CD4-positive, alpha-beta T cell treated with Interleukin-15 for 4 hours (primary cell): ENCODE measurements at places on chromosomes 11 and 22.

GRCh38 chr11:27241311-27242122, 121.5 kb downstream of the CCDC34 start:
- DNase-seq = no peak

GRCh38 chr11:64754124-64754918, 5.5 kb downstream of the PYGM start:
- no peak for DNase-seq

GRCh38 chr11:36512016-36512415, 1.9 kb upstream of the TRAF6 start:
- no peak for DNase-seq

GRCh38 chr11:126853732-126854131, 146.8 kb downstream of the KIRREL3 start:
- DNase-seq = no peak

DNA sequence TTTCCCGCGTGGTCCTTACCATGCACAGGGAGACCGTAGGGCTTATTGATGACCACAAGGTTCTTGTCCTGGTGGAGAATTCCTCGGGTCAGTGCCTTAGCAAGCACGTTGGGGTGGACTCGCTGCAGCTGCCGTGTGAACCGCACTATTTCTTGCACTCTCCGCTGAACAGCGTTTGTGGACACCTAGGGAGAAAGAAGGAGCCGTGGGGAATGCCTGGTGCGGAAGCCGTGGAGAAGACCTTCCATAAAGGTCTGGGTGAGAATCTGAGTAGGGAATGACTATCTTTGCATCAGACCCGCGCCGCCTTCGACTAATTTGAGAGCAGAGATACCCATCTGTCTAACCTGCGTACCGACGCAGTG, 597 bp downstream of the RPUSD4 start:
- no peak for DNase-seq

- DNase-seq = no peak
Observed at GRCh38 chr11:122127020-122127419, 11.0 kb upstream of the BLID start.

GRCh38 chr22:31328544-31328960, 17.6 kb downstream of the PATZ1 start:
- DNase-seq = no peak

DNA sequence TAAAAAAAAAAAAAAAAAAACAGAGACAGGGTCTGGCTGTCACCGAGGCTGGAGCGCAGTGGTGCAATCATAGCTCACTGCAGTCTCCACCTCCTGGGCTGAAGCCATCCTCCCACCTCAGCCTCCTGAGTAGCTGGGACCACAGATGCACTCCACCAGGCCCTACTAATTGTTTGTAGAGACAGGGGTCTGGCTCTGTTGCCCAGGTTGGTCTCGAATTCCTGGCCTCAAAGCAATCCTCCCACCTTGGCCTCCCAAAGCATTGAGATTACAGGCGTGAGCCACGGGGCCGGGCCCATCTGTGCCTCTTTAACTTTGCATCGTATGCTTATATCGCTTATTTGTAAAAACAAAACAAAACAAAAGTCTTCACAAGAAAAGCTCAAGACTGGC, 3.1 kb downstream of the CPT1A start:
- DNase-seq = no peak

DNA sequence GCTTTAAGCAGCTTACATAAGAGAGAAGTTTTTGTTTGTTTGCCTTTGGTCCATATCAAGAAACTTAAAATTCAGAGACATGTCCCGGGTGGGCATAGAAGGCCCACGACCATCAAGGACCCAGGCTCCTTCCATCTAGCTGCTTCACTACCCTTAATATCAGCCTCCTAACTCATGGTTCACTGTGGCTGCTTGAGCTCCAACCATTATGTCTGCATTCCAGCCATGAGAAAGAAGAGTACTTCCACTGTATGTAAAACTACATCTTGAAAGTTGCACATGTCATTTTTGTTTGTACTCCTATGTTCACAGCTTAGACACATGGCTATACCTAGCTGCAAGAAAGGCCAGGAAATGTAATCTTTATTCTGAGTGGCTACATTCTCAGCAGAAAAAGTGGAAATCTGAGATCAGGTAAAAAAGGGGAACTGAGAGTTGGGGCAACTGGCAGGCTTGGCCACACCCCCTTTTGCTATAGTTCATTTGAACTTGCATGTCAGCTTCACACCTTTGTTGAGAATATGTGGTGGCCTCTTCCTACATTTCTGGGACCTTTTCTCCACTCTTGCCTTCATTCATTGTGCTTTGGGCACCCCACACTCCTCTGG, 81.3 kb upstream of the TP53I11 start:
- DNase-seq = no peak

DNA sequence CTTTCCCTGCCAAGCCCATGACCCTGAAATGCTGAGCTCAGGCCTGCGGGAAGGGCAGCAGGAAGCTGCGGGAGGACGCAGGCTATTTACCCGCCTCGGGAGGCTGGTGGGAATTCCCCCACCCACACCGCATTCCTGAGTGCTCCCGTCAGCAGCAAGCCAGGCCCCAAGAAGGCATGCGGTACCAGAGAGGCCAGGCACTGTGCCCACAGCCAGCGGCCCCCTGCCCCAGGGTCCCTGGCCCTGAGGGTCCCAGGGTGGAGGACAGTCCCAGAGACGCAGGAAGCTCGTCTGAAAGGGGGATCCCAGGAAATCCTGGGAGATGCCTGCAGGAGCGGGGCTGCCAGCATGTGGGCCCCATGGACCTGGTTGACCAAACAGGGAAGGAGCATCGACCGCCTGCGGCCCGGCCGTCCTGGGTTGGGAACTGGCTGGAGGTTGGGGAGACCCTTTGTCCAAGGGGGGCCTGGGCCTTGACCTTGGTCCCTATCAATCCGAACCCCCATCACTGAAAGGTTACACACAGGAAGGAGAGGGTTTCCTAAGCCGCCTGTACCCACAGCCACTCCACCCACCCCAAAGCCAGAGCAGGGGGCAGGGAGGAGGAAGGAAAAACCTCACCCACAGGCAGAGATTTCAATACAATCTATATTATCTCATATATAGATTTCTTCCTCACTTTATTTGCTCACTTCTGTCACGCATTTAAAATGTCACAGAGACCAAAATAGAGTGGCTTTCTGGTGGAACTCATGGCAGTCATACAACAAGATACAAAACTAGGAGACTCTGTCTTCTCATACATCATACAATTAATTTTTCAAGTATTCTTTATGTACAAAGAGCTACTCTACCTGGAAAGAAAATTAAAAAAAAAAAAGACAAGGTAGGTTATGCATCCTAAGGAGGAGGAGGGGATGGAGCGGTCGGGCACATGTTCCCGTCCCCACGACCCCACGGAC, 17.1 kb downstream of the MAFF start:
- DNase-seq = peak; percentile 30

DNA sequence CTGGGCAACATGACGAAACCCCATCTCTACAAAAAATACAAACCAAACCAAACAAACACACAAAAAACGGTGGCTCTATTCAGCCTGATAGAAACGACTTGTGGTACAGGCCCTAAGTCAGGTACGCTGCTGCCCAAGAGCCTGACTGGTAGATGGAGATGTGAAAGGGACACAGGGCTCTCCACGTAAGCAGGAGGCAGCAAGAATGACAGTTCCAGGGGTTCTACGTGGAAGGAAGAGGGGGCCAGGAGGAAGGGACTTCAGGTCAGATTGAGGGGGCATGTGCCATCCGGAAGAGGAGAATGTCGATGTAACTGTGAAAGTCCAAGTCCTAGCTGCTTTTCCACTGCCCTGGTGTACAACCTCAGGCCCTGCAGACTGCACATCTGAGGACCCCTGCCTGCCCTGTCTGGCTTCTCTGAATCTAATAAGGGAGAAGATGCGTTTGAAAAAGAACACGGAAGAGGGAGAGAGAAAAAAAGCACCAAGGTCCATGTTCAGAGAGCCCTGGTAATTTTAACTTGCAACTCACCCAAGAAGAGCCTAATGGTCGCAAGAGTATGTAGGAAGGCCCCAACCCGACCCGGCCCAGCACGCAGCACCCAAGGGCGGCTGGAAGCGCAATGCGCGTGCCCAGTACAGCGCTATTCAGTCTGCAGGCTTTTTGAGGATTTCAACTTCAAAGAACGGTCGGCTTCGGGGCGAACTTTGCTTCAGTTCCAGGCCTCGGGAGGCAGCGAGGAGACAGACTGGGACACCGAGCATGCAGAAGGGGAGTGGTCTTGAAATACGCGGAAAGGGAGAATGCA, 909 bp upstream of the ZNRD2 start:
- DNase-seq = no peak

- DNase-seq = no peak
Observed at GRCh38 chr11:45652781-45653180, 12.6 kb downstream of the CHST1 start.

DNA sequence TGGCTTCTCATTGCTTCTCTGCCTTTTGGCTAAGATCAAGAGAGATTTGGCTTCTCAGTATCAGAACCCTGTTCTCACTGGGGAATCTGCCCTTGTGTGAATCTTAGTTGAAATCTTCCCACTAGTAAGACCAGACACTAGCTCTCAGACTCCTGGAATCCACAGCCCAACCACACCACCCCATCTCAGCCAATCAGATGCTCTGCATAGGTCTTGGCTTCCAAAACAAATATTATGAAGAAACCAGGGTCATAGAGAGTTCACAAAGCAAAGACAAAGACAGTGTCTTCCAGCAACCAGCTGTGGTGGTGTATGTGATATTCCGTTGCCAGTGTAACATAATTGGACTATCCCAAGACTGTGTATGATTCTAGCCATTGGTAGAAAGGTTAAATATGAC, 5.4 kb downstream of the OR8B12 start:
- DNase-seq = no peak

DNA sequence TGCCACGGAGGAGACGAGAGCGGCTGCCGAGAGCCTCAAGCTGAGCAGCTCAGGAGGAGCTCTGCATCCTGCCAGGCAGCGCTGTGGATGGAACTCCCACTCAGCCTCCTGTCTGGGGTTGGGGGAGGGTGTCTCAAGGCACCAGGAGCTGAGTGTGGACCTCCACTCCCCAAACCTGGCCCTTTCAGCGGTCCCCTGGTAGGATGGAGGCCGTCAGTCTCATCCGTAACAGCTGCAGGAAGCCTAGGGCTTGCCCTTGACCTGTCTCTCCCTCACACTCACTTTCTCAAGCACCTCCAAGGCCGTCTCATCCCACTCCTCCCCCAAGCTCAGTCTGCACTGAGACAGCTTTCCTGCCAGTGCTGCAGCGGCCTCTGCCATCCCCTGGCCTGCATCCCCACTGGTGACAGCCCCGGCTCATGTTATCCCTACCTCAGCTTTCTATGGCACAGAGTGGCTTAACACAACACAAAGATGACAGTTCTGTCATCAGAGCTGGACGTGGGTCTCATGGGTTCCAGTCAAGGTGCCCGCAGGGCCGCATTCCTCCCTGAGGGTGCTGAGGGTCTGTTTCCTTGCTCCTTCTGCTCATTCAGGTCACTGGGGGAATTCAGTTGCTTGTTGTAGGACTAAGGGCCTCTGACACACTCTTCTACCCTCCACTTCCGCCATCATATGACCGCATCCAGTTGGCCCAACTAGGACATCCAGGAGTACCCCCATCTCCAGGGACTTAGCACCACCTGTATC, 341.9 kb upstream of the B3GAT1 start:
- no peak for DNase-seq

DNA sequence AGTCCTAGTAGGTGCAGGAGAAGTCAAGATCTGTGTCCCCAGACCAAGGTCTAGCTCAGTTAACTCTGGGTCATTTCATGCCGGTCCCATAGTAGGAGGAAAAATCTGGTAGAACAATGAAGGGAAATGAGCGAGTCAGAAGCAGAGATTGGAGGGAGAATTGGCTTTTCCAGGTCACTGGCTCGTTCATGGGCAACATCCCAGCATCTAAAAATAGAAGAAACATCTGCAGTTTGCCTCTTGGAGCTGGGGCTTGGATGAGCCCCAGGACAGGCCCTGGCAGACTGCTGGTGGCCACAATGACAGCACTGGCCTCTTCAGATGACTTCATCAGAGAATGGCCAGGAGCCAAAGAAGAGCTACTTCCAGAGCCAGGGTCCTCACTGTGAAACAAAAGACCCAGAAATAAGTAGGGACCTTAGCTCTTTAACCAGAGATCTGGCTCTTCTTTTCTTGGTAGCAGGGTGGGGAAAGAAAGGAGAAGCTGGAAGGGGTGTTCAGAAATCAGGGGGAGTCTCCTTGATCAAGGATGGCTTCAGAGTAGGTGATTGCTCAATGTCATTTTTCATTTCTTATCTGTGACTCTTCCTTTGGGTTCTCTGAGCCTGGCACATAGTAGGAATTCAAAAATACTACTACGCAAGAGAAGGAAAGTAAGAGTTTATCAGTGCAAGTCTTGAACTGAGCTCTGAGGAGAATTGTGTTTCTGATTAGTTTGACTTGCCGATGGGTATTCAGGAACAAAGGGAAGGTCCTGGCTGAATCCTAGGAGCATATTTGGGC, 102.6 kb downstream of the TMPRSS5 start:
- no peak for DNase-seq

DNA sequence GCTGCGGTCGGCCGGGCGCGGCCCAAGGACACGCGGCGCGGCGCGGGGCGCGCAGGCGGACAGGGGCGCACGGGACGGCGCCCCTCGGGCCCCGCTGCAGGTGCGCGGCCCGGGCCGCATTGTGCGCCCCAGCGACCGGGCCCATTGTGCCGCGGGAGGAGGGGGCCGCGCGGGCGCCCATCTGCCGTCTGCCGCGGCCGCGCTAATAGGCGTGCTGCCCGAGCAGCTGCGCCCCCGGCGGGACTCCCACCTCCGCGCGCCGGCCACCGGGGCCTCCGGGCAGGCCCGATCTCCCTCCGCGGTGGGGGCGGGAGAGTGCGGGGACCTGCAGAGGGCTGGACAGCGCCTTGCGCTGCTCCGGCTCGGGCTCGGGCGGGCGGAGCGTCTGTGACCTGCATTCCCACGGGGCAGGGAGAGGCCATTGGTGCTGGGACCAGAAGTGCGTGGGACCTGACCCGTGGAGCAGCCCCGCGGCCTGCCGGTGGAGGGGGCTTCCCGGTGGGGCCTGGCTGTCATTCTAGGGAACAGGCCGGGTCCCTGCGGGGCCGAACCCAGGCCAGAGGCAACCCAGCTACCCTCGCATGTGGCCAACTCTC, 933 bp downstream of the BRSK2 start:
- DNase-seq = no peak

- no peak for DNase-seq
Observed at GRCh38 chr11:57056735-57057134, 68.0 kb downstream of the OR5AK2 start.

- DNase-seq = no peak
Observed at GRCh38 chr11:9025101-9025850, 21.5 kb upstream of the NRIP3 start.

DNA sequence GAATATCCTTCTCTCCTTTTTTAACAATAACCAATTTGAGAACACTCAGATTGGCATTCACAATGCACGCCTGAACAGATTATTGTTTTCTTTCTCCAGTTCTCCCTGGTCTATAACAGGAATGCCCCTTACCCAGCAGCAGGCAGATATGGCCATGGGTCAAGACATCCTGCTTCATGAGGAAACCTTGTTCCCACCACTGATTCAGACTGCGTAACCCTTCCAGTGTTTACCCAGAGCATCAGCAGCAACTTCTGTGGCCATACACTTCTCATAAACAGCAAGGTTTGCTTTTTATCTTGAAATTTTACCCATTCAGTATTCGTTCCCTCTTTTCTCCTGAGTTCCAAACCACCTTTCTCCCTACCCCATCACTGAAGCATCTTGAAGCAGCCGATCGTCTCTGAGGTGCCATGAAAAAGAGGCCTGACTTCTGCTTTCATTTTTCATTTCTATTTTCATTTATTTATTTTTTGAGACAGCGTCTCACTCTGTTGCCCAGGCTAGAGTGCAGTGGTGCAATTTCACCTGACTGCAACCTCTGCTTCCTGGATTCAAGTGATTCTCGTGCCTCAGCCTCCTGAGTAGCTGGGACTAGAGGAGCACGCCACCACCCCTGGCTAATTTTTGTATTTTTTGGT, 9.6 kb downstream of the PTS start:
- DNase-seq = no peak
